ENCODE measurements at places on chromosomes 2 and 18.

DNA sequence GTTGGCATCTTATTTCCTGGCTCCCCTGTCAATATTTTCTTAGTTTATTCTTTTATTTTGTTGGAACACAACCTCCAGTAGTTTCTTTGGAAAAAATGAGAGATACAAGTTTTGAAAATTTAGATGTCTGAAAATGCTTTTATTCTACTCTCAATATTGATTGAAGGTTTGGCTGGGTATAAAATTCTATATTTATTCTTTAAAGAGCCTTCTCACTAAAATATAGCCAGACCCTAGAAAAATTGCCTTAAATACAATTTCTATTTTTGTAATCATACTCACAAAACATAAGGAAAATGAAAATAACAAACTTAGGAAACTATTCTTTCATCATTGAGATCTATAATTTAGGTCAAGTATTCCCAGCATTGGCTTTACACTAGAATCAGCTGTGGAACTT lies 103.7 kb downstream of the CYP26B1 start:
- no peak for DNase-seq

GRCh38 chr2:227192491-227192890 lies 28.1 kb downstream of the COL4A3 start:
- DNase-seq = no peak

GRCh38 chr2:18077704-18078103 lies 199.2 kb downstream of the KCNS3 start:
- no peak for DNase-seq

- no peak for DNase-seq
Observed at GRCh38 chr2:124187948-124188347, 162.9 kb downstream of the CNTNAP5 start.

GRCh38 chr2:41378420-41378819 lies 669.4 kb upstream of the PKDCC start:
- no peak for DNase-seq

DNA sequence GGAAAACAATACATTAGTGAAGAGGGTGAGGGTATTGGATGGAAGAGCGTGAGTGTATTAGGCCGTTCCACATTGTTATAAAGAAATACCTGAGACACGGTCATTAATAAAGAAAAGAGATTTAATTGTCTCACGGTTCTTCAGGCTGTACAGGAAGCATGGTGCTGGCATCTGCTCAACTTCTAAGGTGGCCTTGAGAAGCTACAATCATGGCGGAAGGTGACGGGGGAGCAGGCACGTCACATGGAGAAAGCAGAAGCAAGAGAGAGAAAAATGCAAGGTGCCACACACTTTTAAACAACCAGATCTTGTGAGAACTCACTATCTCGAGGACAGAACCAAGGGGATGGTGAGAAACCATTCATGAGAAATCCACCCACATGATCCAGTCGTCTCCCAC lies 18.2 kb downstream of the HPCAL1 start:
- no peak for DNase-seq

DNA sequence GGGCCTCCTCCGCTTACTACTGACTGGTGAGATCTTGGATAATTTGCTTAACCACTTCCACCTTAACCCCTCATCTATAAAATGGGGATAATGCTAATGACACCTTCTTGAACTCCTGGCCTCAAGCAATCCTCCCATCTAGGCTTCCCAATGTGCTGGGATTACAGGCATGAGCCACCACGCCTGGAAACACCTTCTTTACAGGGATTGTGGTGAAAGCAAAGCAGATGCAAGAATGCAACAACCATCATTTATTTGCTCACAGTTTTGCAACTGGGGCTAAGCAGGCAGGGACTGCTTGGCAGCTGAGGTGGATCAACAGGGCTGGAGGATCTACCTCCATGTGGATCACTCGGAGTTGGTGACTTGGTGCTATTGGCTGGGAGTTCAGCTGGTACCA lies 76.2 kb upstream of the ZNF532 start:
- no peak for DNase-seq

- no peak for DNase-seq
Observed at GRCh38 chr2:239706367-239706766, 305.5 kb upstream of the HDAC4 start.

GRCh38 chr2:126674075-126674744 lies 18.3 kb downstream of the GYPC start:
- no peak for DNase-seq

DNA sequence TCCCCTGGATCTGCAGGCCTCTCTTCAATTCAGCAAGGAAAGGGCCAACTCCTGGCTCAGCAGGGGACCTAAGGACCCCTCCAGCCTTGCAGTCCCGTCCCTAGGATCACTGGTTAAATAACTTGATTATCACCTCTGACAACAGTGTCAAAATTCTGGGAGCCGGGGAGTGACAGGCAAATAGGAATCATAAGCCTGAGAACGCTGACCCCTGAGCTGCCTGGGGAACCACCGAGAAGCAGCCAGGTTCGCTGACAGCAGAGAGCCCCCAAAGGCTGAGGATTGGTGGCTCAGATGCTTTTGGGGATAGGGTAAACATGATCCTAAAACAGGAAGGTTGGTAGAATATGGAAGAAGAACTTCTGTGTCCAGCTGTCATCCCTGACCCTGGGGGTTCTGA lies 17.5 kb upstream of the TNS1 start:
- no peak for DNase-seq

GRCh38 chr2:25664183-25664964 lies 9.0 kb downstream of the DTNB start:
- DNase-seq = peak; percentile 77

DNA sequence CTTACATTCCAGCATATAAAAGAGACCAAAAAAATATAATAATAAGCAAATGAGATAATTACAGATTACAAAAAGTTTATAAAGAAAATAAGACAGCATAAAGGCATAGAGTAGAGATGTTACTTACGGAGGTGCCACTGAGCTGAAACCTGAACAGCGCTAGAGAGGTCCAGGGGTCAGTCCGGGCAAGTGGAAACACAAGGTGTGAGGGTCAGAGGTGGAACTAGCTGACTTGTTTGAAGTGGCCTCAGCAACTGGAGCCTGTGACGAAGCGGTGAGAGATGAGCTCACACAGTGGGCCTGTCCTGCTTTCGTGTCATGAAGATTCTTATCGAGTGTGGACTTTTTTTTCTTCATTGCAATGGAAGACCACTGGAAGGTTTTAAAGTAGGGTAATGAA lies 288.3 kb upstream of the TANK start:
- no peak for DNase-seq

GRCh38 chr2:63784461-63784860 lies 57.2 kb upstream of the UGP2 start:
- DNase-seq = no peak

DNA sequence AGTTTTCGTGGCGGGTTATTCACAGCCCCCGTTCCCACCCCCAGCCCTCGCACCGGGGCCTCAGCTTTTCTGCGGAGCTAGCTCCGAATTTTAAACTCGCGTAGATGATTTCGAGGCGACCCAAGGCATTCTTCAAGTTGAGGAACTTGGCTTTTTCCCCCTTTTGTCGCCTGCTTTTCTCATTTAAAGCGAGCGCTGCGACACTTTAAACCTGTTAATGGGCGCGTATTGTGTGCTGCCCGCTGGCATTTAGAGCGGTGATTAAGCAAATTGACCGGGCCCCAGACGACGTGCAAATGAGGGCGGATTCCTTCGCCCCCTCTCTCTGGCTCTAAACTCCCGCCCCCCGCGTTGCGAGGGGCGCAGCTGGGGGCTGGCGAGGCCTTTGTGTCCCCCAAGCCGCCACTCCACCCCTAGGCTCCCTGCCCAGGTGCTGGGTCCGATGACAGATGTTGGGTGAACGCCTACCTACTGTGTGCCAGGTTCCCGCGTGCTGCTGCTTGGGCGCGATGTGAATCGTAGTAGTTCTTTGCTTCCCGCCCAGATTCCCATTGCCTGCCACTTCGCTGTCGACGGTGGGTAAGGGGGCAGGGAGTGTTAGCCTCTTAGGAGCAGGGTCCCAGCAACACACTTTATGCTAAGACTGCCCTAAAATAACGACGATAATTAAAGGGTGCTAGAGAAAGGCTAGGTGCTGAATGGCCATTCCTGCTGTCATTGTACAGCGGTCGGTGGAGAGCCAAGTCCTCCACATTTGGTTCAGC lies 1.9 kb downstream of the TCF7L1 start:
- no peak for DNase-seq

DNA sequence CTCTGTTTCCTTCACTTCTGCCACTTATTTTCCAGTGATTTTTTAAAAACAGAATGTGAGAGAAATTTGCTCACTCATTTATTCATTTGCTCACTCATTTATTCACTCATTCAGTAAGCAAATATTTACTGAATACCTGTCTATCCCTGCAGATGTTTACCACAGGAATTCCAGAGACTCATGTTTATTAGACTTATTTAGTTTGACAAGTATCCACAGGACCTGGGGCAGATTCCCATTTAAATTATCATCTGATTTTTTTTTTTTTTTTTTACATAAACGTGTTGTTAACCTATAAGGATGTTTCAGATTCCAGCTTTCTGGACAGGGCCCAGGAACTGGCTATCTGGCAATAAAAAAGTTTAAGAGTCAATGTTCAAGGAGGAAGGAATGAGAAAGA lies 175.1 kb upstream of the ERBB4 start:
- DNase-seq = no peak

- DNase-seq = peak; percentile 40
Observed at GRCh38 chr2:160747501-160748170, 254.0 kb upstream of the RBMS1 start.

- DNase-seq = peak; percentile 53
Observed at GRCh38 chr18:51614033-51614432, 416.6 kb upstream of the MEX3C start.

GRCh38 chr2:141015341-141016047 lies 1115.3 kb downstream of the LRP1B start:
- no peak for DNase-seq

DNA sequence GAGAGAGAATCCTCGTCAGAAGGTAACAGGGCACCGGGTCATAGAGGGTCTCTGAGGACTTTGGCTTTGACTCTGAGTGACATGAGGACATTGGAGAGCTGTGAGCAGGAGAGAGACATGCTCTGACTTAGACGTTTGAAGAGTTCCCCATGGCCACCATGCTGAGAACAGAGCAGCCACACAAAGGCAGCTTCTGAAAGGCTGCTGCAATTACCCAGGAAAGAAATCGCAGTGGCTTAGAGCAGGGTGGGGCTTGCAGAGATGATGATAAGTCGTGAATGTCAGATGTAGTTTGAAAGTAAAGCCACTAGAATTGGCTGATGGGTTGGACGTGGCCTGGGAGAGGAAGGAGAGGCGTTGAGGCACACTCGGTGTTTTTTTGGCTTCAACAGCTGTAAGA lies 79.0 kb downstream of the ZCCHC2 start:
- DNase-seq = no peak

DNA sequence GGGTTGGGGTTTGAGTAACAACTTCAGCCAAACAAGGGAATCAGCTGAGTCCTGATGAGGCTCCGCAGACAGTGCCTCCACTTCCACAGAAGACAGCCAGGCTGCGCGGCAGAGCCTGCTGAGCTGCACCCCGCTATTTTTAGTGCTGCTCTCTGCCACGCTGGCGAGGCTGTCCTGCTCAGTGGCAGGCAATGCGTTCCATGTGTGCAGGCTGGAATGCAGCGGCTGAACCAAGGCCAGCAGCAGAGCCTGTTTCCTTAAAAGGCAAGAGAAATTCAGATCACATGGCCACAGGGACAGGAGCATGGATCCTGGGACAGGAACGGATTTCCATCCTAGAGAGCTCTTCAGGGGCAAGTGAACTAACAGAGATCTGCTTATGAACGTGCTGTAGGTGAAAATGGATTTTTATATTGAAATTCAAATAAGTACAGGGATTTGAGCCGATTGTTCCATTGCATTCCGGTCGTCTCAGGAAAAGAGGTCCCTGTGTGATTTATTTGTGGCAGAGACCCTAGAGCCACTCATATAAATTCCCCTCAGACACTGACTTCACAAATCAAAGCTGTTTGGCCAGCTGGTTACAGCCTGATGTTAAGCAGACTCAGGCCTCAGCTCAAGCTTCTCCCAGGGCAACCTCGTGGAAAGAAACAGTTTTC lies 98.7 kb downstream of the COL6A3 start:
- peak; percentile 74 for DNase-seq

DNA sequence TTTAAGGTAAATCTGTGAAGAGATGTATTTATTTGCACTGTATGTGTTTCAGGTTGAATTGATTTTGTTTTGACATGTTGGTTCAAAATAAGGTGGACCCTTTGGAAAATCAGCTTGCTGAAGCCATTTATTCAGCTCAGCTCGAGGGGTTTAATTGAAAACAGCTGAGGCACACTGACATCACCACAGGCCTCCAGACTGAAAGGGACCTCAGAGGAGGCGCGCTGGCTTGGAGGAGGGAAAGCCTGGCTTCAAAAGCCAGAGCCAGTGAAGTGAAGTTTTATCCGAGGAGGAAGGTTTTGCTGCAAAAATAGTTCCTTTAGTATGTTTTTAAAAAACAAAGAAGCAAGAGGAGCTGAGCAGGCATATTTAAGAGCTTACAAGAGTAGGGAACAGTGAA lies 26.9 kb upstream of the DNMT3A start:
- DNase-seq = no peak

GRCh38 chr18:49020621-49021021 lies 69.9 kb upstream of the SMAD7 start:
- no peak for DNase-seq

DNA sequence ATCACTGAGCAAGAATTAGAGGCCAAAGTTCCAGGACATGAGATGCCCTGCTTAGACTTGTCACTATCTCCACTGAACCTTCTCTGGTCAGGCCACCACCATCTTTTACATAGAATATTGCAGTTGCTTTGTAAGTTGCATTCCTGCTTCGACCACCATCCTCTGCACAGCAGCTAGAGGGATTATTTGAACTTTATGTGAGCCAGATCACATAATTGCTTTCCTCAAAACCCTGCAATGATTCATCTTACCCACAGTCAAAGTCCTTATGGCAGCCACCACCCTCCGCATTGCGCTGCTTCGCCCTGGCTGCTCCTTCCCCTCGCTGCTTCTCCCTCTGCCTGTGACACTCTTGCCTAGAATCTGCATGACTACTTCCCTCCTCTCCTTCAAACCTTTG lies 111.3 kb downstream of the EML6 start:
- no peak for DNase-seq

DNA sequence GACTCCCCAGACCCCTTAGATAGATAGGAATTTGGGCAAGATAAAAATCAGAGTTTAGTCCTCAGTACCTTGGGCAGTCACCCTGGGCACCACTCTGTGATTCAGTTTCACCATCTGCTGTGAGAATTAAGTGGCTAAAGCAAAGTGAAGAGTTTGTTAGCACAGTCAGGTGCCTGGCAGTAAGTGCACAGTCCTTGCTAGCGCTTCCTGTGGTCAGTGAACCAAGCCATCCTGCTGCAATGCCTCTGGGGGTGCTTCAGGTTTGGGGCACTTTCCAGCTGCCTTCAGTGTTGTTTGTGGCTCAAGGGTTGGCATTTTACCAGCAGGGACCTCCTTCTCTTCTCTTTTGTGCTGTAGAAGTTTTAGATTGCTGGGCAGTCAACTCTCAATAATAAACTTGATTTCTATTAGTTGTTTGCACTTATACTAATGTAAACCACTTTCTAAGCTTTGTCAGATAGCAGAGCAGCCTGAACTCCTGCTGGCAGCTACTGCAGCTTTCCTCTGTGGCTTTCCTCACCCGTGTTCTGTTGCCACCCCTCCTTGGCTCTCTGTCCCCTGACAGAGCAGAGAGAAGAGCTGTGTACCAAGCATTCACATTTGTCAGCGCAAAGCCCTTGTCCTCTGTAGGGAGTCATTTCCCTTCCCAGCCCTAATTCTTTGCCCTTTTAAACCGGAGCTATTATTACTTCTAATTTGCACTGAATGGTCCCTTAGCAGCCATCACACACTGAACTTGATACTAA lies 48.4 kb upstream of the RMP24 start:
- no peak for DNase-seq
